ENCODE measurements at places on chromosomes 13 and 19.

- DNase-seq: no peak
These were observed 1500.4 kb downstream of the EFNB2 start for GRCh38 chr13:105035092-105035491.

- DNase-seq: peak; percentile 21
These were observed 6.5 kb upstream of the HSD17B14 start for GRCh38 chr19:48842789-48843162.

DNA sequence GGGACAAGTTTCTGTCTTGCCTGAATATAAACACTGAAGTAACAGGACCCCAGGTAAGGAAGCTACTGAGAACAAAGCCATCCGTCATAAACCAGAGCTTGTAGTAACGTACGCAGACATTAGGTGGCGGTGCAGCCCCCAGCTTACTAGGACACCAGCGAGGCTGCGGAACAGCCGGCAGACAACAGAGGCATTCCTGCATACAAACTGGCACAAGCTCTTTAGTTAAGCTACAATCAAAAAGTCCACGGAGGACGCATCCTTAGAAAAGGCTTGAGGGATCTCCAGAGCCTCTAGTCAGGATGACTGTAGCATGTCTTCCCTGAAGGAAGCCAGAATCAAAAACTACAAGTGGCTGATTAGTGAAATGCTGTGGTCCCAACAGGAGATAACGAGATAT is 26.2 kb downstream of the ZNF160 start:
- no peak for DNase-seq

DNA sequence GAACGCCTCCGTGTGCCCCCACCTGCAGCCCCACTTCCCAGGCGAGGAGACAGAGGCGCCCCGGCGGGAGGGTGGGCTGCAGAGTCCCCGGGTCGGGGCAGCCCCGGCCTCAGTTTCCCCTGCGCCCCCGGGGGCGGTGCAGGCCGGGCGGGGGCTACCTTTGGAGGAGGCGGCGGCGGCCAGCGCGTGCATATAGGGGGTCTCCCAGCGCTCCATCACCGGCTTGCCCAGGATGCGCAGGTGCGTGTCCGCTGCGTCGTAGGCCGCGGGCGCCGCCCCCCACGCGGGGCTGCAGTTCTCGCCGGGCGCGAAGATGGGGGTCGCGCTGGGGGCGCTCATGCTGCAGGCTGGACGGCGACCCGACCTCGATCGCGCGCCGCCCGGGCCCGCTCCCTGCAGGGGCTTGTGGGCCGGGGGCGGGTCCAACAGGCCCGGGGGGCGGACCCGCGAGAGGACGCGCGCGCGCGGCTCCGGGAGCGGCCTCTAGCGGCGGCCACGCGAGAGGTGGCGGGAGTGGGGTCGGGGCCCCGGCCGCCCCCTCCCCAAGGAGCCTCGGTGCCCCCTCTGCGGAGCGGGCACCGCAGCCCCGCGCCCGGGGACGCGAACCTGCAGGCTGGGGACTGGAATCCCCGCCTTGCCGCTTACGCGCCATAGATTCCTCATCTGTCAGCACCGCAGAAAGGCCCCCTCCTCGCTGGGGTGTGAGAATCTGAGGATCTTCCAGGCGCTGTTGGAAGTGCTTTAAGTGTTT is at the start of gene GAMT:
Gene GAMT (minus strand): TSS at position 405 of the 751 bp plus-strand sequence. CDS start 66 bp downstream, at position 339.
- DNase-seq: no peak

Measured in GM04504 (cell line).